Upper lobe of right lung (tissue), 1 donor: ENCODE measurements at places on chromosomes 1 and 21. TPM values are rescaled to one million over a fixed set of nuclear protein-coding genes. Genes with fewer than 3 reads are reported as not detected.

GRCh38 chr1:23699280-23700179 lies 7.9 kb downstream of the RPL11 start:
- no peaks in the 10 kb centered on the region for H3K27me3 ChIP-seq
- H3K4me3 ChIP-seq = no peak overlapping the region
- no peak for DNase-seq
- H3K4me1 ChIP-seq = peaks cover 26% of the 10 kb centered on the region
- peaks cover 88% of the 10 kb centered on the region for H3K36me3 ChIP-seq

GRCh38 chr21:40803101-40803500 lies 43.9 kb downstream of the DSCAM start:
- no peaks in the 10 kb centered on the region for H3K4me1 ChIP-seq
- DNase-seq = no peak
- no peaks in the 10 kb centered on the region for H3K36me3 ChIP-seq
- no peak overlapping the region for H3K27ac ChIP-seq

- peaks cover 6% of the 10 kb centered on the region for H3K4me1 ChIP-seq
- no peak for DNase-seq
- no peak overlapping the region for H3K27ac ChIP-seq
- H3K27me3 ChIP-seq = no peaks in the 10 kb centered on the region
- no peaks in the 10 kb centered on the region for H3K36me3 ChIP-seq
These were observed 31.7 kb upstream of the ITLN1 start for GRCh38 chr1:160916666-160917065.

DNA sequence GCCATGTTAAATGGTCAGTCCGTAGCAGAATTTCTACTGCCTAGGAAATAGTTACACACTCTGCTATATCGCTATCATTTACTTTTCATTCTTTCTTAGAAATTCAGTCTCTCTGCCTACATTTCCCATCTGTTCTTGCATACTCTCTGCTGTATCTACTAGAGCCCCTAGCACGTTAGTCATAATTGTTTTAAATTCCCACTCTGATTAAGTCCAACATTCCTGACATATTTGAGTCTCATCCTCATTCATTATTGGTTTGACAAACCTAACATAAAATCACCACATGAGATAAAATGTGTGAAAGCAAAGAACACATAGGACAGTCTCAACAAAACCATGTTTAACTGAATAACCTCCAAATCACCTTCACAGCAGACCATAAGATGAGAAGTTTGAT lies 513.6 kb downstream of the PLPP3 start:
- H3K27me3 ChIP-seq = no peaks in the 10 kb centered on the region
- no peak for DNase-seq
- H3K4me3 ChIP-seq = no peak overlapping the region
- H3K27ac ChIP-seq = no peak overlapping the region

GRCh38 chr21:35926003-35926740 lies 134.2 kb downstream of the SETD4 start:
- no peak overlapping the region for H3K4me3 ChIP-seq
- no peaks in the 10 kb centered on the region for H3K27me3 ChIP-seq
- peaks cover 10% of the 10 kb centered on the region for H3K4me1 ChIP-seq
- no peaks in the 10 kb centered on the region for H3K36me3 ChIP-seq

DNA sequence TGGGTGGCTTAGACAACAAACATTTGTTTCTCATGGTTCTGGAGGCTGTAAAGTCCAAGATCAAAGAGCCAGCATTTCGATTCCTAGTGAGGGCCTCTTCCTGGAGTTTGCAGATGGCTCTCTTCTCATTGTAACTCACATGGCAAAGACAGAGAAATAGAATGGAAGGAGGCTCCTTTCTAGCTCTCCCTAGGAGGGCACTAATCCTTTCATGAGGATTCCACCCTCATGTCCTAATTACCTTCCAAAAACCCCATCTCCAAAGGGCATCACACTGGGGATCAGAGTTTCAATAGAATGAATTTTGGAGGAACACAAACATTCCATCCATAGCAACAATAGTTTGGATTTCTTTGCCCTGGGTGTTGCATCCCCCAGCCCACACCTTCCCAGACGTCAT lies 247.3 kb downstream of the TTLL7 start:
- H3K36me3 ChIP-seq = no peaks in the 10 kb centered on the region
- DNase-seq = no peak
- H3K4me1 ChIP-seq = no peaks in the 10 kb centered on the region
- no peaks in the 10 kb centered on the region for H3K27me3 ChIP-seq
- H3K27ac ChIP-seq = no peak overlapping the region
- no peak overlapping the region for H3K4me3 ChIP-seq

GRCh38 chr1:38686927-38687255 lies 172.7 kb downstream of the RRAGC start:
- H3K4me1 ChIP-seq = no peaks in the 10 kb centered on the region
- no peak for DNase-seq
- H3K27me3 ChIP-seq = peaks cover 23% of the 10 kb centered on the region

GRCh38 chr1:38783640-38784229 lies 75.8 kb downstream of the RRAGC start:
- peaks cover 75% of the 10 kb centered on the region for H3K27me3 ChIP-seq
- no peak overlapping the region for H3K27ac ChIP-seq
- no peaks in the 10 kb centered on the region for H3K4me1 ChIP-seq
- H3K36me3 ChIP-seq = no peaks in the 10 kb centered on the region
- DNase-seq = no peak

DNA sequence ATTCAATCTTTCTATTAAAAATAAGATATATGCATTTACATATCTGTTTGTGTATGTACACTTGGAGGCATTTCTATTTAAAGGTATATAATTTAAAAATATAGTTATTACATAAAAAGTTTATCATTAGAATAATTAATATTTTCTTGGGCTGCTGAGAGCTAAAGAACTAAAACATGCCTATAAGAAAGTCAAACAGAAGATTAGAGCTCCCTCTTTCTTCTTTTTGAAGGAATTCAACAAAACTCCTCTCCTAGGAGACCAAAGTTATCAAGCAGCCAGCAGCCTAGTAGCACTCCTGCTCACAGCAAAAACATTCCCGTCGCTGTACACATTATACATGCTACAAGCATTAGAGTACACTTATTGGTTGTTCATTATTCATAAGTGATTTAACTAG lies 216.4 kb downstream of the VAV3 start:
- H3K36me3 ChIP-seq = no peaks in the 10 kb centered on the region
- no peak for DNase-seq
- H3K27me3 ChIP-seq = no peaks in the 10 kb centered on the region
- H3K4me1 ChIP-seq = no peaks in the 10 kb centered on the region
- H3K27ac ChIP-seq = no peak overlapping the region

- H3K4me3 ChIP-seq = no peak overlapping the region
- H3K27ac ChIP-seq = peak overlapping the region; percentile 78
- peaks cover 21% of the 10 kb centered on the region for H3K4me1 ChIP-seq
- no peak for DNase-seq
- no peaks in the 10 kb centered on the region for H3K27me3 ChIP-seq
These were observed 19.7 kb downstream of the MRPL37 start for GRCh38 chr1:54219688-54220003.

DNA sequence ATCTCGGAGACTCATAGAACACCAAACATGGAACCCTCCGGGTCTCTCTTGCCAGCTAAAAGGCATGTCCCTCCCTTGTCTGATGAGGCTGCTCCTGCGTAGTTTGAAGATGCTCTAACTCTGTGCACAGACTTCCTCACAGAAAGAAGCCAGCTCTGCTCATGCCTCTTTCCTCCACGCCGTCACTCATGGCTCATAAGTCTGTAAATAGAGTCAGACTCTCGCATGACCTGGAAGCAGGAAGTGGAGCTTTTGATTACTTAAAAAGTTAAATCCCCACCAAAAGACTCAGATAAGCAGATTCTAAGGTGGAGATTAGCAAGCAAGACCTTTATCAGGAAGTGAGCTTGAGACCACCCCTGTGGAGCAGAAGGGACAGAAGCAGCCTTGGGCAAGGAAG lies 171.6 kb downstream of the TRIM33 start:
- no peak for DNase-seq
- H3K27me3 ChIP-seq = no peaks in the 10 kb centered on the region
- no peak overlapping the region for H3K27ac ChIP-seq
- H3K4me1 ChIP-seq = no peaks in the 10 kb centered on the region

DNA sequence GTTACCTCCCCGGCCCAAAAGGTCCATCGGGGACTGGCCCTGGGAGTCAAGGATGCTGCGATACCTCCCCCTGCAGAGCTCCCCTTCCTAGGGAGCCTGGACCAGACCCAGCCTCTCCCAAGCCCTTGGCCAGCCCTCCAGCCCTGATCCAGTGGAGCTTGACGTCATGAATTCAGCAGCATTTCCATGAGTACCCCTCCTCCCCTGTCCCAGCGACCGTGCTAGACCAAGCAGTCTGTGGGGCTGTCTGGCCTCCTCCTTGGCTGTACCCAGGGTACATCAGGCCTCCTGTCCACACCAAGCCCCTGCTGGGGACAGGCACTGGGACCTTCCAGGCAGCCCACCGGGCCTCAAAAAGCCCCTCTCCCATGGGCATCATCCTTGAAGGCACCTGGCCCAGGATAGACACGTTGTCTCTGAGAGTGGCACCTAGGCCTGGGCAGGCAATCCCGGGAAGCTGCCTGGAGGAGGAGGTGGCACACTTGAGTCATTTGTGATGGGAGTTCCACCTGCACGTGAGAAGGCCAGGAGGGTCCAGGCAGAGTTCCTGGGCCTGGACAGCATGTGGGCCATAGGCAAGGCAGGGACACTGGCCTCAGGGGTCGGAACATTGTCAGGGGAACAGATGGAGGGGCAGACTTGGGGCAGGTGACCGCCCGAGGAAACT lies 46.4 kb downstream of the WNT9A start:
- no peaks in the 10 kb centered on the region for H3K36me3 ChIP-seq
- DNase-seq = peak; percentile 52
- H3K4me1 ChIP-seq = no peaks in the 10 kb centered on the region
- no peaks in the 10 kb centered on the region for H3K27me3 ChIP-seq
- H3K4me3 ChIP-seq = no peak overlapping the region

- no peaks in the 10 kb centered on the region for H3K36me3 ChIP-seq
- no peak for DNase-seq
- H3K4me3 ChIP-seq = no peak overlapping the region
- no peaks in the 10 kb centered on the region for H3K27me3 ChIP-seq
These were observed 3.7 kb upstream of the TMEM39B start for GRCh38 chr1:32068957-32069588.

DNA sequence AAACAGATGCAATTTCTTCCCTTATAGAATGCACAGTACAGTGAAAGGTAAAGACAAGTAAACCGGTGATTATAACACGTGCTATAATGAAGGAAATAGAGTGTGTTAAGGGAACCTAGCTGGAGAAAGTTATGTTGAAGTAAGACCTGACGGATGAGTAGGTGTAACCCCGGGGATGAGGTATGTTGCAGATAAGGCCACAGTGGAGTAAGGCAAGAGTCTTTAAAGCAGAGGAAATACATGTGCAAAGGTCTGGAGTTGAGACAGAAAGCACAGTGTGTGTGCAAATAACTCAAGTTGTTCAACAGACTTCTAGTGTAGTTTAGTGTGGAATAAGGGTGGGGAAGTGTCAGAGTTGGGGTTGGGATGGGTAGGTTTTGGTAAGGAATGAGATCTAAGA lies 2.9 kb downstream of the DBT start:
- no peak overlapping the region for H3K4me3 ChIP-seq
- H3K36me3 ChIP-seq = no peaks in the 10 kb centered on the region
- H3K27ac ChIP-seq = no peak overlapping the region
- DNase-seq = no peak

DNA sequence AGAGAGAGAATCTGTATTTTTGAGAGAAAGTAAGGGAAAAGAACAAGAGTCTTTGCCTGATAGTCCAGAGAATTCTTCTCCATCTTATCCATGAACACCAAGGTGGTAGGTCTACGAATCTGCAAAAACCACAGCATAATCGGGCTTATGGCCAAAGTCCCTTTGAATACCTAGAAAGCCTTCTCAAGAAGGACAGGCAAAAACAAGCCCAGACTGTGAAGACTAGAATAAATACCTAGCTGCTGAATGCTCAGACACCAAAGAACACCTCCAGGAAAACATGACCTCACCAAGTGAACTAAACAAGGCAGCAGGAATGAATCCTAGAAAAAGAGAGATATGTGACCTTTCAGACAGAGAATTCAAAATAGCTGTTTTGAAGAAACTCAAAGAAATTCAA lies 79.2 kb downstream of the HFM1 start:
- no peak for DNase-seq
- no peaks in the 10 kb centered on the region for H3K27me3 ChIP-seq
- H3K4me1 ChIP-seq = no peaks in the 10 kb centered on the region
- no peaks in the 10 kb centered on the region for H3K36me3 ChIP-seq
- no peak overlapping the region for H3K4me3 ChIP-seq

- no peaks in the 10 kb centered on the region for H3K27me3 ChIP-seq
- H3K4me3 ChIP-seq = no peak overlapping the region
- no peak for DNase-seq
These were observed 24.3 kb upstream of the TIAM1 start for GRCh38 chr21:31368361-31368760.

GRCh38 chr1:238710697-238711096 lies 675.7 kb upstream of the CHRM3 start:
- DNase-seq = no peak
- no peak overlapping the region for H3K27ac ChIP-seq
- no peaks in the 10 kb centered on the region for H3K36me3 ChIP-seq
- no peak overlapping the region for H3K4me3 ChIP-seq

- H3K27me3 ChIP-seq = peaks cover 14% of the 10 kb centered on the region
- no peaks in the 10 kb centered on the region for H3K36me3 ChIP-seq
- DNase-seq = no peak
- no peak overlapping the region for H3K27ac ChIP-seq
- no peak overlapping the region for H3K4me3 ChIP-seq
These were observed 497 bp downstream of the PKLR start for GRCh38 chr1:155300553-155301329.

DNA sequence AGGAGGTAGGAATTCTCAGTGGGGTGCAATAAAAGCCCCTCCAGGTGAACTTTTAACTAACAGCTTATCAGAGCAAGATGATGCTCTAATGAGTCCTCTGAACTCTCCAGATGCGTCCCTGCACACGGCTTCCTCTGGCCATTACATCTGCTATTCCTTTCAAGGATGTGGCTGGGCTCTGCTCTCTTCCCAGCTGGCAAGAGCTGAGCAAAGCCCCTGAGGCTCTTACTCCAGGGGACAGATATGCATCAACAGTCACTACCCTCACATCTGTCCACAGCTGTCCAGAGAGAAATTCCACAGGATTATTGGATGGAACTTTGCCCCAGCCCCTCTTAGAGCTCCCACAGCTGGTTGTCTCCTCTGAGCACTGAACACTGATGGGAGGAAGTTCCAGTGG lies 267.8 kb downstream of the C1orf94 start:
- no peak for DNase-seq
- no peaks in the 10 kb centered on the region for H3K27me3 ChIP-seq
- no peak overlapping the region for H3K27ac ChIP-seq
- H3K4me3 ChIP-seq = no peak overlapping the region
- no peaks in the 10 kb centered on the region for H3K4me1 ChIP-seq

Gene C1orf87
- 1.7 TPM for total RNA-seq

Gene ZSWIM5
- total RNA-seq = 4.1 TPM

Gene FCMR
- total RNA-seq = 12.6 TPM

Gene CXADR
- 29.0 TPM for total RNA-seq
